ENCODE measurements at places on chromosomes 7 and 10.

DNA sequence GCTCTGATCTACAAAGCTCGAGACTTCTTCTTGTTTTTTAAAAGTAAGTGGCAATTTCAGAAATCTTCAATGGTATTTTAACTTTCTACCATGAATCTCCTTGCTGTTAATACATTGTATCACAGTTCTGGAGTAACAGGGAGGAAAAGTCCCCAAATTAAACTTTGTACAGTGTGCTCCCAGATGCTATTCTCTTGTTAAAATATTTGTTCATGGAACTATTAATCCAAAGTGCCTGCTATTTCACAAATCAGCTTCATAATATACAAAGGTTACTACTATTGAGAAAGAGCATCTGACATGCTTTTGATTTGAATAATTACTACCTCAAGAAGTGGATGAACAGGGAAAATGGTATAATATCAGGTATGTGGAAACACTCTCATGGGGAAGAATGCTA, 36.6 kb downstream of the SIRT1 start:
- no peak for DNase-seq

DNA sequence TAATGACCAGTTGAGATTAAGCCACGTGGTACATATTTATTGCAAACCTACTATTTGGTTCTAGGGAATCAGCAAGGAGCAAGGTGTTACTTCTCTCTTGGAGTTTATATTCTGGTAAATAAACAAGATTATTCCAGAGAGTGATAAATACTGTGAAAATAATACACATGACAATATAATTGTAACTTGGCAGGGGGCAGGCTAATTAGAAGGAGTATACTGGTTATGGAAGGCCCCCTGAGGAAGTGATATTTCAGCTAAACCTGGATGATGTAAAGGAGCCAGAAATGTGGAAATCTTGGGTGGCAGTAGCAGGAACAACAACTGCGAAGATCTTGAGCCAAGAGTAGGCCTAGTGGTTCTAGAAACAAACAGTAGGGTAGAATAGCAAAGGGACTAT, 111.8 kb downstream of the SDK1 start:
- no peak for DNase-seq

DNA sequence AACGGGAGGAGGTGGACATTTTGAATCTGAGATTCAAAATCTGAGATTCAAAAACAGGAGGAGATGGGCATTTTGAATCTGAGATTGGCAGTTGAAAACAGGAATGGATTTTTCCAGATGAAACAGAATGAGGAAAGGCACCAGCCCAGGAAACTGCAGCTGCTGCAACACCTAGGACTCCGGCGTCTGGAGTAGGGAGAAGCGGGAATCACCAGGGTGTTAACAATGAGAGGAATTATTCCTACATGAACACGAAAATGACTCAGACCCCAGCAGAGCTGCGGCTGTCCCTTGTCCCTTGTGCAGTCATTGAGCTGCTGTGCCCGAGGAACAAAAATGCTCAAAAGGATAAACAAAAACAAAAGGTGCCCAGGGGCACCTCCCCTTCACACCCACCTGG, 59.9 kb upstream of the KAT6B start:
- DNase-seq: no peak

DNA sequence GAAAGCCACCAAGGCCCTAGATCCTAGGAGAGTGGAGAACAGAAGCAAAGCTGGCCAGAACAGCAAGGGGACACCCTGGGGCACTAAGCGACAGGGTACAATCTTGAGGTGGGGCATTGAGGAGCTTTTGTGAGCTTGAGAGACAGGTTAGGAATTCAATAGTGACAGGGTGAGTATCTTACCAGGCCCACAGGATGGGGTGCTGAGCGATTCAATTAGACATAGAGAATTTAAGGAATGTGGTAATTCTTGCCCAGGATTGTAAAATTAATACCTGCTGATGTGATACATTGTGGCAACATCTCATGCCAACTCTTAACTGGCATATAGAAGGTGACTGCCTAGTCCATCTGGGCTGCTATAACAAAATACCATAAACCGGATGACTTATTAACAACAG, 14.0 kb downstream of the RBP3 start:
- DNase-seq: no peak

DNA sequence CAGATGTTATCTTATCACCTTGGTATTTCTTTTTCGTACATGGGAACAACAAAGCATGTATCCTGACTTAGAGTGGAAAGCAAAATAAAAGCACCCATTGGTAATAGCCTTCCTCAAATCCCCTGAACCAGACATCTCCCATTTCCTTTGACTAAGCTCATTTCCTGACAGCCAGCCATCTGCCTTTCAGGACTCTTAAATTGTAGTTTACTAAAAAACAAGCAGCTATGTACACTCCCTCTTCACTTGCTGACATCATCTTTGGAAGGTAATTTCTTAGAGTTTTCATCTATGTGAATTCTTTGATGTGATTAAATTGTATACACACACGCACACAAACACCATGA, 40.7 kb downstream of the ARL4A start:
- DNase-seq: no peak

GRCh38 chr10:112120491-112120890, 63.1 kb downstream of the GPAM start:
- no peak for DNase-seq

DNA sequence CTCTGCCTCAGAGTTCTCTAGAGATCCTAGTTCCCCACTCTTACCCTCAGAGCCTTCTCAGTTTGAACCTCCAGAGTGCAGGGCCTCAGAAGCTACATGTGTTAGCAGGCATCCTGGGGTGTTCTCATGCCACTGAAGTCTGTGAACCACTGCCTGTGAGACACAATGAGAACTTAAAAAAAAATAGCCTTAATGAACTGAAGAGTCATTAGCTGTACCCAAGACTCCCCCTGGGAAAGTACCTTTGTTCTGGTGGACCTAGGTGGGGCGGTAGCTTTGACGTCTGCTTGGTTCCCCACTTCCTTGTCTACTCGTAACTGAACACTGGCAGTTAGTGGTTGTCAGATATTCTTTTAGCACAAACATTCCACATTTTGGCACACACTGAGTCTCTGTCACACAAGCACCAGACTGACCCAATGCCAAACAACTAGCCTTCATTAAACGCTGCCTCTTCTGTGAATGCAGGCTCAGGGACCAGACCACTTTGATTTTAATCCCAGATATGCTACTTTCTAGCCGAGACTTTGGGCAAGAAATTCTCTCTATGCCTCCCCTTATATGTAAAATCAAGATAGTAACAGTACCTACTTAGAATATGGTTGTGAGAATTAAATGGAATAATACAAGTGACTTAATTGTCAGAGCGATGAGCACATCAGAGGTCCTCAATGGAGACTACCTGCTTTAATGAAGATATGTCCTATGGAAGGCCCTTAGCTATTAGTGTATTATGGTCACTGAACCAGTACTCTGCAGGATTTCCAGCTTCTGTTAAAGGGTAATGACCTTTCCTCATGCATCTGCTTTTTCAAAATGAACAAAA, 75.3 kb upstream of the CC2D2B start:
- DNase-seq: no peak

GRCh38 chr7:91784469-91784868, 96.0 kb downstream of the MTERF1 start:
- no peak for DNase-seq

- DNase-seq: no peak
These were observed 44.9 kb downstream of the PPP1R3C start for GRCh38 chr10:91587710-91588638.

DNA sequence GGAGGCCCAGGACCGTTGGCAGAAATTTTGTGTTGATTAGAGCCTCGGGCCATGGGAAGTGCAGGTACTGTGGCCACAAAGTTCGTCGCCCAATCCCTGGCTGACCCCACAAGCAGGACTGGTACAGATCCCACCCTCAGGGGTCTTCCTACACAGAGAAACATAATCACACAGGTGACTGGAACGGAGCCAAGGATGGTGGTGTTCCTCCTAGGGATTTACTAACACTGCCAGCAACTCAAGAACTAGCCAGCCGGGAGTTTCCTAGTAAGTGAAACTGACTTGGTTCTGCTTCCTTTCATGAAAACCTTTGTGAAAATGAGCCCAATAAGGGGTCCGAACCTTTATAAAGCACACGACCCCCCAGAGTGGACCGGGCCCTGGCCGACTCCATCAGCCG, 5.7 kb downstream of the CUX1 start:
- no peak for DNase-seq

DNA sequence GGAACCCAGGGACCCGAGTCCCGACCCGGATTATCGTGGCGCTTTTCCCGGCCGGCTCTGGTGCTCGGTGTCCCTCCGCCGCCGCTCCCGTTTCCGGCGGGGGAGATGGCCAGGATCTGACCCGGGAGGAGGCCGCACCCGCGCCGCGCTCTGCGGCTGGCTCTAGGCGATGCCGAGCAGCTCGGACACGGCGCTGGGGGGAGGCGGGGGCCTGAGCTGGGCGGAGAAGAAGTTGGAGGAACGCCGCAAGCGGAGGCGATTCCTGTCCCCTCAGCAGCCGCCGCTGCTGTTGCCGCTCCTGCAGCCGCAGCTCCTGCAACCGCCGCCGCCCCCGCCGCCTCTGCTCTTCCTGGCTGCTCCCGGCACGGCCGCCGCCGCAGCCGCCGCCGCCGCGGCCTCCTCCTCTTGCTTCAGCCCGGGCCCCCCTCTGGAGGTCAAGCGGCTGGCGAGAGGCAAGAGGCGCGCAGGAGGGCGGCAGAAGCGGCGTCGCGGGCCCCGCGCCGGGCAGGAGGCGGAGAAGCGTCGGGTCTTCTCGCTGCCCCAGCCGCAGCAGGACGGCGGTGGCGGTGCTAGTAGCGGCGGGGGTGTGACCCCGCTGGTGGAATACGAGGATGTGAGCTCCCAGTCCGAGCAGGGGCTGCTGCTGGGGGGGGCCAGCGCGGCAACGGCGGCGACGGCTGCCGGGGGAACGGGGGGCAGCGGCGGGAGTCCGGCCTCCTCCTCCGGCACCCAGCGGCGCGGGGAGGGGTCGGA, 593 bp downstream of the CDK13 start:
- DNase-seq: peak; percentile 66

DNA sequence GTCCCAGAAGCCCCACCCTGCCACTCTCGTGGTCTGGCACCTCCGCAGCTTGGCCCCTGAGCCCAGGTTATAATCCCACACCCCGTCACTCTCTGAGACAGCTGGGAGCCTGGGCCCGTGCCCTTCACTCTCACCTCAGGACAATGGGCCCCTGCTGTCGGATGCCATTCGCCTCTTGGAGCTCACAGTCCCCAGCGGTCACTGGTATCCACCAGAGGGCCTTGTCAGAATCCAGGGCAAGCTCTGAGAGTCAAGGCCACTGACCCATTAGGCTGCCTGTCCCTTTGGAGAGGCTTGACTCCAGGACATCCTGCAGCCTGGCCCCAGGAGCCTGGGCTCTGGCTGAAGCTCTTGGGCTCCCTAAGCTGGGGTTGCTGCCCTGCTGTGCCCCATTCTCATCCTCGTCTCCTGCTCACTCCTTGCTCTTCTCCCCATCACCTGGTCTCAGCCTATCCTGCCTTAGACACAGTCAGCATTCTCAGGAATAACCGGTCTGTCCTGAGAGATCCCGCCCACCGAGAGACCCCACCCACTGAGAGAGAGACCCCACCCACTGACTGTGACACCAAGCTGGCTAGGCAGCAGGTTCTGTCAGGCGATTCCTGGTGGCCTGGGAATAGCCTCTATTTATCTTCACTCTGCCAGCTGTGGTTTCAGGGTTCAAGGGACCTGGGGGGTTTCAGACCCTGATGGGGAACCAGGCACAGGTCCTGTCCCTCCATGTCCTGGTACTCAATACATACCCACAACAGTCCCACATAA, 27.7 kb downstream of the CPXM2 start:
- DNase-seq: no peak

GRCh38 chr7:725223-726005, 1.1 kb upstream of the DNAAF5 start:
- no peak for DNase-seq

DNA sequence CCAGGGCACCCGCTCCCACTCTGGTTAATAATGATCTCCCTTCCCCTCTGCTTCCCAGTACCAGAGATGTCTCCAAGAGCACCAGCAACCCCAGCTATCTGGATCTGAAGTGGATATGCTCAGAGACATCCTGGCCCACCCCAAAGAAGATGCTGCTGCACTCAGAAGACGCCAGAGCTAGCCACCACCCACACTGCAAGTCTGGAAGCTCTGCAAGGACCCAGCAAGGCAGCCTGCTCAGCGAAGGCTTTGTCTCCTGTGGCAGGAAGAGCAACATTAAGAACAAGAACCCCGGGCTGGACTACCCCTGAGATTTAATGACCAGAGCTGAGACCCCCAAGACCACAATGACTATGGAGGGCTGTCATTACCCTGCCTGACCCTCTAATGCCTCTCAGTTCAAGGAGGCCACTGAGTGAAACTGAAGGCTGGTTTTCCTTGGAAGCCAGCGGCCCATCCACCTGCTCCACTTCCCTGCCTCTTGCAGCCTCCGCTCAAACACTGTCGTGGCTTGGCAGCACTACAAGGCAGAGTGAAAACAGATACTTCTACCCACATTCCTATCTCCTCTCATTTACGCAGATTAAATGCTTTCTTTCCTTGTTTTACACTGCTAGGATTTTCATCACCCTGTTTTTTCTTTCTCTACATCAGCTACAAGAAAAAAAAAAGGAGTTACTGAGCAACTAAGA, 202.2 kb downstream of the SNX10 start:
- DNase-seq: no peak

- DNase-seq: no peak
These were observed 63.6 kb downstream of the CUBN start for GRCh38 chr10:17066000-17066399.

DNA sequence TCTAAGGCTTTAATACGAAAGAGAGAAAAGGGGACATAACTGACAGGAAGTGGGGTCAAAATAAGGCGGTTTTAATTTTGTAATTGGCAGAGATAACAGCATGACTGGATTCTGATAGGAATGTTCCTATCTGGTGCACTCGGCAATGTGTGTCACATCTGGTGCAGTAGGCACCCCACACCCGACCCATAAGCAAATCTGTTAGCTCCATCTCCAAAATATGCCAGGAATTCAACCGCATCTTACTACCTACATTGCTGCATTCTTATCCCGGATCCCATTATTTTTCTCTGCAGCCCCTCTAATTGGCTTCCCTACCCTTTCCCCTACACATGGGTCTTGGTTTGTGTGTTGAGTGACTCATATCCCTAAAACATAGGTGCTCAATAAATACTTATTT, 19.1 kb upstream of the GALNT11 start:
- DNase-seq: no peak

DNA sequence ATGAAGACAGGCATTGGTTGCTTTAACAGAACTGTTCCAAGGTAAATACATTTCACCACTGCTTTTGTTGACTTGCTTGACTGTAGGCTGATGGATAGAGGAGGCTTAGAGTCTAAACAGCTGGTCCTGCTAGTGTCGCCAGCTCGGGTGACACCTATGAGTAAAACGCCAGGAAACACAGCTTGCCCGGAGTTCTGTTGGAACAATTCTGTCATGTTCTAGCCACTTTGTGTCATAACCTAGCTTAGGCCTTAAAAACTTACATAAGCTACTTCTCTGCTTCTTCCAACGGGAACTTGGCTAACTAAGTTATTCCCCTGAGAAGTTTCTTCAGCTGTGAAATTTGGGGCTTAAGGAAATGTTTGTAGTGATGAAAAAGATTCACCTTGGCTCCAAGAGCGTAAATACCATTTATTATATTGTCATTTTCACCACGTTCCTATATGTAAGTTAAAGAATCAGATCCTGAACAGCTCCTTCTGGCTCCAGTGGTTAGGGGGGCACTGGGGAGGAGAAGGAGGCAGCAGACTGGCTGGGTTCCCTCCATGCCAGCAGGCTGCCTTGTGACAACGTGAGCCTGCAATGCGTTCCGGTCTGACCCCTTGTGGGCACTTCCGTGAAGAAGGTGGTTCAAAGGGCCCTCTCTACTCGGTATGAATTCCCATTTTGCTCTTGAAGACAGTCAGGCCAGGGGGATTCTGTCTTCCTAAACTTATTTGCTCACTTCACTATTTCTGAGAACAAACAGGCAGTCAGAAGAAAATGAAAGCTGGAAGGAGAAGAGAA, 253.2 kb downstream of the BMPER start:
- DNase-seq: no peak
